A673 (cell line): ENCODE measurements at places on chromosomes 12 and 14. TPM values are rescaled to one million over a fixed set of nuclear protein-coding genes. Genes with fewer than 3 reads are reported as not detected.

GRCh38 chr12:112304436-112304835 lies 77.8 kb downstream of the HECTD4 start:
- no peak for DNase-seq

- peak; percentile 62 for DNase-seq
These were observed 114.8 kb downstream of the MON2 start for GRCh38 chr12:62581288-62582064.

DNA sequence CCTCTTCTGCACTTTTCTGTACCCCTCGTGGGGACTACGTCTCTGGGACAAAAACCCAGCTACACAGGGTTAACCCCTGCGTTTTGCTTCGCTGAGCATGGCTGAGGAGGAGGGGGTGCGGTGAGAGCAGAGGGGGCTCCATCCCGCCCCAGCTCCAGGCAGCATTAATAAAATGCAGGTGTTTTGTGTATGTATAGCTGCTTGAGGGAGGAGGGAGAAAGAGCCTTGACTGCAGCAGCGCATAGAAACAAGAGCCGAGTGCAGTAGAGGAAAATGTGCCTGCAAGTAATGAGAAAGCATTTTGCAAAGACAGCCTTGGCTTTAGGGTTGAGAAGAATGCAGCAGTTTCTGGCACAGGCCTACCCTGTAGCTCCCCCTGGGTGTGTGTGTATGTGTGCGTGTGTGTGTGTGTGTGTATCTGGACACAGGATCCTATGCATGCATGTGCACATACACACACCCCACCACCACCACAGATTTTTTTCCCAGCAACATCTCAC lies 103.9 kb downstream of the ZFP36L1 start:
- DNase-seq: peak; percentile 51

DNA sequence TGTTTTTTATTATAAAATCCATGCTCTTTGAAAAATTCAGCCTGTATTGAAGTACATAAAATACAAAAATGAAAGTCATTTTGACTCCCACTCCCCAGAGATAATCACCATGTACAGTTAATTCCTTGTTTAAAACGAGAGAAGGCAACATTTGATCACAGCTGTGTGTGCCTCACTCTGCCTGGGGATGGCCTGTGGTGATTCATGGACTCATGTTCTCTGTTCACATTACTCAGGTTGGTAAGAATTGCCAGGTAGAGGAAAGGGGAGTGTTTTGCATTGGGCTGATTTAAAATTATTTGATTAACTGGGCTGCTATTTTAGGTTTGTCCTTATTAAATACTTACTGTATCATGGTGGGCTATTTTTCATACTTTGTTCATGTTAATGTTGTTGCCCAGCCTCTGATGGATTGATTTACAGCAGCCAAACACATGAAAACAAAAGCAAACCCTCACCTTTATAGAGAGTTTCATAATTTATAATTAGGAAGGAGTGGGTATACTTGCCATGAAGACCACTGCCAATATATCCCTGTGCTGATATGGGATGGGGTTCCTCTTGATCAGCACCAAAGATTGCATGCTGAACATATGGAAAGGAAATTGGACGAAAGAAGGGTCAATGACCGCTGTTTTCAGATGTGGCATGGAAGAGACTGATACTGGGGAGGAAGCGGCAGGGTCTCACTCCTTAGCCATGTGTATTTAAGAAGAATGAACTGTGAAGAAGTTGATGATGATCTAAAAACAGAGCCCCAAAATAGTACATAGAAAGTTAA lies 3.0 kb downstream of the ZBTB1 start:
- no peak for DNase-seq

- no peak for DNase-seq
These were observed 21.0 kb downstream of the PAH start for GRCh38 chr12:102896067-102896466.

DNA sequence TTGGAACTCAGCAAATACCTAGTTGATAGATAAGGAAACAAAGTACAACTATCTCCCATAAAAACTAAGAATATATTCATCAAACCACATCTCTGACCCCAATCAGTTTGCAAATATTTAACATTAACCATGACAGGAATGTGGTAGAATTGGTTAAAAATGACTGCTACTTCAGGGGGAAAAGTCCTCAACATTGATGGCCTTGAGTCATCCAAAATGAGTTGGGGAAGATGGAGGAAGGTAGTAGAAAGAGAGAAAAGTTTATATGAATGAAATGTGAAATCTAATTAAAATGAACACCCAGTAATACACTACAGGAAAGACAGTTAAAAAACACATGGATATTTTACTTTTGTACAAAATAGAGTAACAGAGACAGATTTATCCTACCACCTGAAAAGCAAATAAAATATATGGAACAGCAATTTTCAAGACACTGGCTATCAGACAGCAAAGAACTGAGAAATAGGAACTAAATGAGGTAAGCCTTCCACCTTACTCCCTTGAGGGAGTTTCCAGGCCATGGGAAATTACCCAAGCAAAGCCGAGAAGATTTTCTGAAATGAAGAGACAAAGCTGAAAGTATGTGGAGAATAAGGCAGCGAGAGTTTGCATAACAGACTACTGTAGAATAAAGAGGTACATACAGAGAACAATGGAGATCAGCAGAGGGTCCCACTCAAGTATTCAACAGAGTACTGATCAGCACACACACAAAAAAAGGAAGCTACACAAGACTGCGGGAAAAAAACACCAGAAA lies 49.6 kb downstream of the TC2N start:
- DNase-seq: no peak

DNA sequence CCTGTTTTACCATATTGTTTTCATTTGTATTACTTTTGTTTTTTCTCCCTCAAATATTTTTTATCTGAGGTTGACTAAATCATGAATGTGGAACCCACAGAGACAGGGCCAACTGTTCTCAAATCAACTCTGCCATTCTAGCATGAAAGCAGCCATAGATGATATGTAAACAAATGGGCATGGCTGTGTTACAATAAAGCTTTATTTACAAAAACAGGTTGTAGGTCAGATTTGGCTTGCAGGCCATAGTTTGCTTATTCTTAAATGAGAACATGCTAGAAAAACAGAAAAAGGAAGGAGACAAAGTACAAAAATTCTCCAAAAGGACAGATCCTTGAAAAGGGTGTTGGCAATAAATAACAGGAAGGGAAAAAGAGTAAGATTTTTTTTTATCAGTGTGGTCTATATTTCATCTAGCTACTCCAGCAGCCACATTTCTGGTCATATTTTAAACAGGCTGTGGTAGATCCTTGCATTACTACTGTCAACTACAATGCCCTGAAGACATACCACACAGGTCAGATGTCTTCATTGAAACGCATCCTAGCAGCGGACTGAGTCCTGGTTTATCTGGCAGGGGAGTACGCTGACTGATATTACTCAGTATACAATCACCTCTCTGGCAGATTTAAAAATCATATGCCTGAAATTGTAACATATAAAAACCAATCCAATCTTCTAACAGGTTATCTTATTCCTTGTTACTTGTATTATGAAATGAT lies 42.9 kb downstream of the SPPL3 start:
- no peak for DNase-seq

- no peak for DNase-seq
These were observed 29.0 kb downstream of the PDE6H start for GRCh38 chr12:15001733-15002382.

- DNase-seq: no peak
These were observed 39.2 kb upstream of the PLXNC1 start for GRCh38 chr12:94109160-94109559.

- DNase-seq: no peak
These were observed 194.2 kb downstream of the NTF3 start for GRCh38 chr12:5626151-5626550.

DNA sequence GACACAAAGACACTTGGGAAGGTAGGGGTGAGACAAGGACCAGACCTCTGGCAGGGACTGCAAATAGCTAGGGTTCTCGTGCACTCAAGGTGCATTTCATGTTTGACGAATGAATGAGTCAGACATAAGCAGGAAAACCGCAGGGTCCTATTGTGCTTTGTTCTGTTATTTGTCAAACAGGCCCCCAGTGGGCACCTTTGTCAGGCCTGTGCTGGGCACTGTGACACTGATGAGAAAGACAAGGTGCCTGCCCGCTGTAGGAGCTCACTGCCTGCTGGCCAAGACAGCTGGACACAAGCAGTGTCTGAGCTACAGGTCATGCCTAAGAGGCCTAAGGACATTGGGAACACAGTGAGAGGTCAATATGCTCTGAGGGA lies 2.3 kb downstream of the OTUB2 start:
- peak; percentile 34 for DNase-seq

DNA sequence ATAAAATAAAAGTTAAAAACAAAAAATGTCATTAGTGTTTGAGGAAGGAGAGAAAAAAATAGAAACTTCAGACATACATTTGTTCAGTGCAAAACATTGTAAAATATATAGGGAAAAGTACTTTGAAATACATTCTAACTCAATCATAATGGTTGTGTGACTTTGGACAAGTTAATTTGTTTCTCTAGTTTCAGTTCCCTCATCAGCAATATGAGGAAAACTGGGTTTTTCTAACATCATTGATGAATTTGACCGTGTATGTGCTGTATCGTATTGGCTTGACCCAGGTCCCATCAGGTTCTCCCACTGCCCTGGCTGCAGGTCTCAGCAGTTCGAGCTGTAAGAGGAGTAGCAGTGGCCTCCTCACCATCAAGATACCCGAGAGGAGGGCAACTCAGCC lies 173.9 kb upstream of the ATF7IP start:
- no peak for DNase-seq

DNA sequence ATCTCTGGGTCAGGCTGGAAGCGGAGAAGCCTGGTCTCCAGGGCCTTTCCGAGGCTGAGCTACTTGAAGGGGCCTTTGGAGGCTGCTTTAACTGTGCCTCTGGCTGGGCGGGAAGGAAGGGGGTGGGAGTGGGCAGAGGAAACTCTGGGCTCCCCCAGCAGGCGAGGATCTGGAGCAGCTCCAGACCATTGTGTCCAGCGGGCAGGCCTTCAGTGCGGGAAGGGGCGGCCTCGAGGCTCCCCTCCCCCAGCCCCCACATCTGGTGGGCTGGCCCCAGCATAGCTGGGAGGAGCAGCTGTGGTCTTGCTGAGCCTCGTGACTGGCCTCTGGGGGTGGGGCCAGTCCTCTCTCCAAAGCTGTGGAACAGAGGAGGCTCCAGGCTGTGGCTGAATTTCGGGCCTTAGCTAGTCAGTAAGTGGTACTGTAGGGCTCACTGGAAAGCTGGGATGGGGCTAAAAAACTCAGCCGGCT lies 3.4 kb downstream of the TAMALIN start:
- DNase-seq: peak; percentile 63

Gene NAB2
- total RNA-seq: 58.0 and 61.8 TPM in 2 replicates

Gene SLC2A14
- 0.09 and 0.20 TPM in 2 replicates for total RNA-seq

Gene LRRC43
- total RNA-seq: 0.24 TPM in 1 of 2 replicates, not detected in the other

Gene CABP1
- 1.2 and 1.6 TPM in 2 replicates for total RNA-seq

Gene STAC3
- 7.0 and 8.4 TPM in 2 replicates for total RNA-seq

Gene MIP
- total RNA-seq: not detected in 2 replicates

Gene SLC25A29
- total RNA-seq: 49.3 and 70.1 TPM in 2 replicates

Gene VDR
- total RNA-seq: 0.43 and 0.76 TPM in 2 replicates
